EH (cell line): ENCODE measurements at places on chromosomes 12 and 14.

- DNase-seq, result peak; percentile 25
These were observed 70.3 kb upstream of the NR2C1 start for GRCh38 chr12:95143621-95144205.

GRCh38 chr14:64804754-64805260, 74.9 kb downstream of the SPTB start:
- DNase-seq, result no peak

DNA sequence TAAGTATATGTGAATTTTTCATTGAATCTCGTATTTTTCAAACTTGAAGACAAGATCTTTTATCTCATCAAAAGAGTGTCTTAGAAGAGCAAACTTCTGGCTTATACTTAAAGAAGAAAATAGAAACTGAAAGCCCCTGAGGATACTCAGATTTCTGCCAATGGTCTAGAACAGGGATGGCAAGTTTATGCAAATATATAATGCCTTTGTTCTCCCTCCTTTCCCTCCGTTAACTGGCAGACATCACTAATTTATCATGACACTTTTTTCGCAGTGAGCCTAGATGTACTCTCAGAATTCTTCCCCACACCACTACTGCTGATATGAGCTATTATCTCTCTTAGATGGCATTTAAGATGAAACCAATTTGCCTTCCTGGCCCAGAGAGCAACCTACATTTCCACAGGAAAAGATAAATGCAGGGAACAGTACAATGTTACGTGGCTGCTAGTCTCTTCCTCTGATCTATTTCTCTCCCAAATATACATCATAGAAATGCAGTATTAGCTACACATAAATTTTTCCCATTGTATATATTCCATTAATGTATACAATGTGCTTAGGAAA, 40.0 kb upstream of the DAAM1 start:
- no peak for DNase-seq

GRCh38 chr12:32595251-32595650, 83.8 kb upstream of the DNM1L start:
- DNase-seq, result peak; percentile 90

GRCh38 chr12:110039085-110039807, 9.1 kb downstream of the C12orf76 start:
- peak; percentile 98 for DNase-seq

DNA sequence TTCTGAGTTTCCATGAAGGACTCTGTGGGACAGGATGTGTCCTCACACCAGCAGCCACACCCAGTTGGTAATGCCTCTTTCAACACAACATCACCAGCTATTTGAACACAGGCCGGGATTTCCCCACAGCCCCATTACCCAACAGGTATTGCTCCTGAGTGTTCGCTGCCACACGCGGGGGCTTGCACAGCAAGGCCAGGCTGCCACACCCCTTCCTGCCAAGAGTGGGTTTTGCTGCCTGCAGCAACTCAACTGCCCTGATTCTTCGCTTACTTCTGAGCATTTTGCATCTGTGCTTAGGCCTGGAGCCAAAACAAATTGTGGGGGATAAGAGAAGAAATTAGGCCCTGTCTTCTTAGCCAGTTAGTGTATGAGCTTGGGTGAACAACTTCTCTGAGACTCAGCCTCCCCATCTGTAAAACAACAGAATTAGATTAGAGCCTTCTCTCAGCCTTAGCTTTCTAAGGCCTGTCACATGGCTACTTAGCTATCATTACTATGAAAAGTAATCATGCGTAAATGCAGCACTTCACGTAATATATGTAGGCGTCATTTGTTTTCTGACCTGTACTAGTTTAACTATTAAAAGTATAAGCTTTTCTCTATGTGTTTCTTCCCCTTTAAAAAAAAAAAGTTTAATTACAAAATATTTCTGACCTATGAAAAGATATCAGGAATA, 20.0 kb downstream of the CKAP4 start:
- DNase-seq, result no peak

- DNase-seq, result peak; percentile 85
These were observed 24.8 kb upstream of the MTHFD1 start for GRCh38 chr14:64363265-64363846.

DNA sequence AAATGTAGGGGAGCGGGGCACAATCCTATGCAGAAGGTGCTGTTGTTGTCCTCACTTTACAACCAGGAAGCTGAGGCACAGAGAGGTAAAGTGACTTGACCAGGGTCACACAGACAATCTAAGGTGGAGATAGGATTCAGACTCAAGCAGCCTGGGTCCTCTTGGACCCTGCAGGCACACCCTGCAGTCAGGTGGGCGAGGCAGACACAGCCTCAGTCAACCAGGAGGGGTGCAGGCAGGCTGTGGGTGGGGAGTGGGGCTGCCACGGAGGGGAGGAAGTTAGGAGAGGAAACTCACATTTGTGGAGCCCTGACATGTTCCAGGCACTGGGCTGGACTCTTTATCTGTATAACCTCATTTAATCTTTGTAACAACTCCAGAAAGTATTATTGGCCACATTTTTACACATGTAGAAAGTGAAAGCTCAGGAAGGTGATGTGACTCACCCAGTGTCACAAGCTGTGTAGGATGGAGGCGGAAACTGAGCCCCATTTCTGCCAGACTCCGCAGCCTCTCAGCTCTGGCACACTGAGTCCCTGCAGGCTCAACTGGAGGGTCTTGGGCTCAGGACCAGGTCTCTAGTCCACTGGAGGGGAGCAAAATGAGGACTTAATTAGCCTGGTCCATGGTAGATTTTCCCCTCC, 24.9 kb upstream of the CHGA start:
- no peak for DNase-seq

GRCh38 chr12:54261815-54262402, 18.0 kb downstream of the CBX5 start:
- DNase-seq, result peak; percentile 47

GRCh38 chr14:69675877-69676416, 64.6 kb downstream of the SUSD6 start:
- no peak for DNase-seq

DNA sequence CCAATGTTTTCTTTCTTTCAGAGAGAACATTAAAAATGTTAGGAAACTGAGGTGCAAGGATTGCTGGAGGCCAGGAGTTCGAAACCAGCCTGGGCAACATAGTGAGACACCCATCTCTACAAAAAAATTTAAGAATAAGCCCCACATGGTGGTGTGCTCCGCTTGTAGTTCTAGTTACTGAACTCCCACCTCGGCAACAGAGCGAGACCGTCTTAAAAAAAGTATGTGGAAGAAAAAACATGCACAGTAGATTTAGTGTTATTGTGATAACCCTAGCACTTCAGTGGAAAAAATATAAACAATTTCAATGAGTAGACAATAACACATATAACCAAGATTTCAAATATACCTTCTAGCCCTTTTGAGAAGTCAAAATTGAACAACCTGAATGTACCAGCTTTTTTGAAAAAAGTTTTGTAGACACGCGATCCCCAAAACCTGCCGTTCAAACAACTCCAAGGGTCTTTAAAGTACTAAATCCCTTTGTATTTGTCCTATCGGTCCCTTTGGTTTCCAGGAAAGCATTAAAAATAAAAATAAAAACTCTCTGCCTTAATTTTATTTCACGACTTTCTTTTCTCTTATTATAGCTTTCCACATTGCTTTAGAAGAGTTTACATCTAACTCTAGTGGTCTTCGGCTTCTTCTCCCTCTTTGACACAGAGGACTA, 1.0 kb upstream of the ANO6 start:
- DNase-seq, result peak; percentile 51

GRCh38 chr12:130792821-130793553, 46.1 kb downstream of the STX2 start:
- DNase-seq, result no peak

- DNase-seq, result no peak
These were observed 20.1 kb downstream of the RACGAP1 start for GRCh38 chr12:50005175-50005574.

GRCh38 chr12:113161415-113162016, 12.0 kb downstream of the CFAP73 start:
- peak; percentile 11 for DNase-seq

DNA sequence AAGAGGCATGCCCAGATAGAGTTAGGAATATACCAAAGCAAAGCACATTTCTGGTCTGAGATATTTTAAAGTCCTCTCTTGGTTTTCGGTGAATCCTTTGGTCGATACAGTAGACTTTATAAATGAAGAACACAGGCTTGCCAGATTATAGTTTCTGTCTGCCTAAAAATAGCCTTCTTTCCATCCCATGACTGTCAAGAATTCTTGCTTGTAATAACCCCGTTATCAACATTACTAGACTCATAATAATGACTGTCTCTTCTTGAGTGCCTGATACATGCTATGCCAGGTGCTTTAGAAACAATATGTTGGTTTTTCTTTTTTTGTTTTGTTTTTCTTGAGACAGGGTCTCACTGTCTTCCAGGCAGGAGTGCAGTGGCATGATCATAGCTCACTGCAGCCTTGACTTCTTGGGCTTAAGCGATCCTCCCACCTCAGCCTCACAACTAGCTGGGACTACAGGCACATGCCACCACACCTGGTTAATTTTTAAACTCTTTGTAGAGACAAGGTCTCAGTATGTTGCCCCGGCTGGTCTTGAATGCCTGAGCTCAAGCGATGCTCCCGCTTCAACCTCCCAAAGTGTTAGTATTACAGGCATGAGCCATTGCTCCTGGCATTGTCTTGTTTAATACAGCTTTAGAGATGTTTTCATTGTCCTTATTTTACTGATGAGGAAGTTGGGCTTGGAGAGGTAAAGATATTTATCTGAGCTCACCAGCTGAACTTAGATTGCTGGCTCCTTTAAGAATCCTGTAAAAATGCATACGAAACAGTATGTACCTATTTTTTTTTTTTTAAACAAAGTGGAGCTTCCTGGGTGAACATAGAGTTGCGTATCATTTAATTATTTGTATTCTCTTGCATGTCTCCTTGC, 30.4 kb downstream of the CHST11 start:
- no peak for DNase-seq

GRCh38 chr12:106084014-106084671, 54.6 kb downstream of the NUAK1 start:
- DNase-seq, result peak; percentile 99

DNA sequence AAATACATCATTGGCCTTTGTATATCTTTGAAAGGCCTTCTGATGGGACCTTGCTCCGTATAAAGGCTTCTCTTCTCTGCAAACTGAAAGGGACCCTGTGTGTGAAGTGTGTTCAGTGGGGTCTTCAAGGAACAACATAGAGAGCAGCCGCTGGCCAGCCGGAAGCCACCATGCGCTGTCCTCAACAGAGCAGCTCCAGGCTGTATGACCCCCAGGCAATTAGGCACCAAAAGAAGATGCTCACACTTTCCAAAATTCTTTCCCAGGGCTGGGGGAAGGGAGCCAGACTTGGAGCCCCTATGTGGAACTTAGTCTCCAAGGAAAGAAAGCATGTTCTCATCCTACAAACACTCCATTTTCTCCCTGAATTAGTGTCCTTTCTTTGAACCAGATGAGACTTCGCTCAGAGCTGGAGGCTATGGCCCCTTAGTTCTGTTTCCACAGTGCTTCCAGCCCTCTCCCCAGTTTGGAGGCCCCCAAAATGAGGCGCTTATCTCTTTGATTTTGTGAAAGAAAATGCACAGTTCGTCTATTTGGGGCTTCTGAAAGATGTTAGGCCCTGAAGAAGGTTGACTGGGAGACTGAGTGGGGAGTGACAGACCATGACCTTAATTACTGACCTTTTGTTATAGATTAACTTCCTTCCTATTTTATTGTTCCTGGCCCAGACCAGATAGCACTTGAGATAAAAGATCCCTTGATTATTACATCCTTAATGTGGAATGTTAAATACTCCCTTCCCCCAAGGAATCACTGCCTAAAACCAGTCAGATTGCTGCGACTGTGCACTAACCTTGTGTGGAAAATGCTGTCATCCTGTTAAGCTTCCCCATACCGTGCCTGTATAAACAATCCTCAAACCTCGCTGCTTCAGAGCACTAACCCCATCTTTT, 128.3 kb upstream of the FGD4 start:
- DNase-seq, result peak; percentile 75

- DNase-seq, result peak; percentile 85
These were observed 1.4 kb upstream of the STON2 start for GRCh38 chr14:81401420-81402122.

DNA sequence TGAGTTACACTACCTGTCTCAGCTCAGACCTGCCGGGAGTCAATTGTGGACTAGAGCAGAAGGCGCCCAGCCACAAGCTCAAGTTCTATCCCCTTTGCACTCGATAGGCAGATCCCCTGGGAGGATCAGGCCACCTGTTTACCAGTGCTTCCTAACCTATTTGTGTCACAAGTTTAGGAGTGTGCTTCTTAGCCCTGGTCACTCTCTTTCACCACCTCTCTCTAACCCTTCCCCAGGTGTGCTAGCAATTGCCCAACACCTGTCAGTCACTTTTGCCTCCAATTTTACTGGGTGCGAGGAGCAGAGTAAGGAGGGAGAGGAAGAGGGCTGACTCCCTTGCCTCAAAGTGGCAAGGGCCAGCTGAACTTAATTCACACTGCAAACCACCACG, 745 bp upstream of the NAA30 start:
- no peak for DNase-seq

- DNase-seq, result no peak
These were observed 29.0 kb upstream of the MSI1 start for GRCh38 chr12:120397824-120398540.

- no peak for DNase-seq
These were observed 113.4 kb downstream of the DICER1 start for GRCh38 chr14:95043732-95044462.
